WTC11 (cell line): ENCODE measurements at places on chromosomes 11 and 22.
A peak's percentile ranks its signal among the peaks of the same experiment; 100 is the strongest.

DNA sequence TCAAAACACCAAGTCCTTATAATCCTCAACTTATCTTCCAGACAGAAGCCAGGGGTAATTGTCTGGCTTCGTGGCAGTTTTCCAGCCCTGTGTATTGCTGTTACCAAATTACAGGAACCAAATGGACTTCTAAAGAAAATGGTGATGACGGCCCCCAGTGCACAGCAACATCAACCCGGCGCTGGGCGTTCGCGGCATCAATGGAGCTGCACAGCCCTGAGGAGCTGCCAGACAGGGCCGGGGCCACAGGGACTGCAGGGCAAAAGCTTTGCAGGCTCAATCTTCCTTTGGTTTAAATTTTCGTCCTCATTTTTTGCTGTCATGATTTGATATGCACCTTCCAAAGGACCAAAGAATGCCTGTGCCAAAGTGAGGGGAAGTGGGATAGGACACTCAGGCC, 292.5 kb downstream of the BRD1 start:
- peak; percentile 7 for DNase-seq

DNA sequence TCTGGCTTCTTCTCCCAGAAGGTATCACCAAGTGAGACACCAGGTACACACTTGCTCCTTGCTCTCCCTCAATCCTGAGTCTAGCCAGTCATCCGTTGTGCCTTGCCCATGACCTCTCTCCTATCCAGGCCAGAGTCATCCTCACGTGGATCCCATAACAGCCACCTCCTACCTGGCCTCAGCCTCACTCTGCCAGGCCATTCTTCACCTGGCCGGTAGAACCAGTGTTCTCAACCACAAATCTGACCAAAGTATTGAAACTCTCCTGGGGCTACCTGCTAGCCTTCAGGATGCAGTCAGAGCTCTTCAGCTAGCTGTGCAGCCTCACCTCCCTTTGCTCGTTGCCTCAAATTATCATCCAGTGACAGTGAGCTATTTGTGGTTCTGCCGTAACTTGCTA, 37.7 kb downstream of the CHRDL2 start:
- DNase-seq: no peak

- no peak for DNase-seq
These were observed 3.7 kb downstream of the SHANK2 start for GRCh38 chr11:71248656-71249055.

DNA sequence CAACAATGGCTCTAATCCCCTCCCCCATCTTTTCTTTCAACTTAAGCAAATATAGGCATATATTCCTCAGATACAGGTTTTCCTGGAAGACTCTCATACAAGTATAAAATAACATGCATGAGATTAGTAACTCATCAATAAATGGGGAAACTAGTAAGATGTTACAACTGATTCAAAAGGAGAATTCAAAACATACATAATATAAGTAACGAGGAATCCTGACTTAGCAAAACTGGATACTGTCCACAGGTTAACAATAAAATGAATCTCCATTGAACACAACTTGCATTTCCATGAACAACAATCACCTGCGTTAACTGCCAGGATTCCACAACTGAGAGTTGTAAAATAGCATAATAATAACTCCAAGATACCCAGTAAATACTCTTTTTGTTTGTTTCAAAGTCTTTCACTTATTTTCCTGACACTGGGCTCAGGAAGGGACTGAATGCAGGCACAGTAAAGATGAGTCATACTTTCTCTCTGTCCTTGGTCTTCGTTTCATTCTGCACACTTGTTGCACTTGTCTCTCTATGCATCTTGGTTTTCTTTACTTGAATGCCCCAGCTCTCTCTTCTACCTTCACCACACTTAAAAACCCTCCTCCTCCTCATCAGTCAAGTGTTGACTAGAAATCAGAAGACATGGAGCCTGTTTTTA, 8.1 kb downstream of the APIP start:
- DNase-seq: no peak

DNA sequence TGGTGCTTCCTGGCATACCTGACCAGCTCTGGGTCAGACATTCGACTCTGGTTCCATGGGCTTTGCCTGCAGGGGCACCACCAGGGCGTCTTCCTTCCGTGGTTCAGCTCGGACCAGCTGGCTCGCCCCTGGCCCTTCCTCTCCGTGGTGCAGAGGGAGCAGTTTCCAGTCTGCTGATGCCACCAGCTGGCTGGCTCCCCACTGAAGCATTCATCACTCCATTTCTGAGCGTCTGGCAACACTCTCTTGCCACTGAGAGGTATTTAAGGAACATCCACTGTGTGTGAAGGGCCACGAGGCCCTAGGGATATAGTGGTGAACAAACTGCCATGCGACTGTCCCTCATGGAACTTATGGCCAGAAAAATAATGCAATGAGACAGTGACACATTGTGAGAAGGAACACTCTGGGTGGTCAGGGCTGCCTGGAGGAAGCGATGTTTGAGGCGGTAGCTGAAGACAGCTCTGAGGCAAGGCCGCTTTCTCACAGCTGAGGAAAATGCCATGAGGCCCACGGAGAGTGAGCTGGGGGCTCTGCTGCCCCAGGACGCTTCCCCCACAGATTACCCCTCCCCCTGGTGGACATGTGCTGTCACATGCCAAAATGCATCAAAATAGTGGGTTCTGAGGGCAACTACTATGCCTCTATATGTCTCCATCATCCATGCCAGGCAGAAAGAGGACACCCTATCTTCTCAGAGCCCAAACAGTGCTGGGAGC, 44.9 kb upstream of the ARFGAP3 start:
- DNase-seq: no peak

- no peak for DNase-seq
These were observed 10.1 kb downstream of the TCIRG1 start for GRCh38 chr11:68048681-68049508.

DNA sequence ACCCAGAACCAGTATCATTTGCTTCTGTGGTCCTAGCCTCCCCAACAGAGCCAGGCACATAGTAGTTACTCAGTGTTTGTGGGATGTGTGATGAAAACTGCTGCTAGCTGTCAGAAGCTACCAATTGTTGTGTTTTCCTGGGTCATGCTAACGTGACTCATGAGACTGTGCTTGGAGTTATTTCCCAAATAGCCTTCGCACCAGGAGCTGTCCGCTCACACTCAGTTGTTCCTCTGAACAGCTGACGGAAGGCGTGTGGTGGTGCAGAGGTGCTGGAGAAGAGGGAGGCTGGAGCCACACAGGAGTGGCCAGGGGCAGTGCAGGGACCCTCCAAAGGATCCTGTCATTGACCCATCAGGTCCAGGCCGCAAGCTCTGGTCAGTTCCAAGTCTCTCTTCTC, 53.9 kb upstream of the TBCEL start:
- DNase-seq: no peak

- DNase-seq: peak; percentile 4
These were observed 8.3 kb downstream of the FTH1 start for GRCh38 chr11:61959114-61959513.

- no peak for DNase-seq
These were observed 326.6 kb upstream of the LRRC4C start for GRCh38 chr11:41786087-41786486.

DNA sequence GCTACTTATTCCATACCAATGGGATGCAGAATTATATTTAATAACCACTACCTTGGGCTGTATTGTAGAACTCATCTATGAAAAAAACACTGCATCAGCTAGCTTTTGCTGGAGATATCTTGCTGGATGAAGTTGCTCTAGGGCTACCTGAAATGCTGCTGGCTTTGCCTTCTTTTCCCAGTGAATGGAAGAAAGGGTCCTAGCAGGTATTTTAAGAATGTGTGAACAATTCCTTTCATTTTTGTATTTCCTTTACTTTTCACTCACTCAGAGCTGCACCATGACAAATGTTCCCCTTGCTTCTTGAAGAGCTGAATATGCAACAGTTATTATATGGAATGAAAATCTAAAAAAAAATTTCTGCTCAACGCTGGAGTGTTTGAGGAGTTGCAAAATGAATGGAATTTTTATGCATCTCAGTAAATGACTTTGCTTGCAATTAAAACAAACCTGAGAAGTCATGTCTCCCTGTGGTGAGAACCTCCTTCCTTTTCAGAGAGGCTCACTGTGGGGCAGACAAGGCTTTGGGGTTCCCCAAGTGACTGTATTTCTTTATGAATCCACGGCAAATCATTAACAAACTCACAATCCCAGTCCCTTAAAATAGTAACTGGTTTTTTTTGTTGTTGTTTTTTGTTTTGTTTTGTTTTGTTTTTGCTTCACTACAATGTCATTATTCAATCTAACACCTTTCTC, 566.8 kb upstream of the KIRREL3 start:
- DNase-seq: no peak

DNA sequence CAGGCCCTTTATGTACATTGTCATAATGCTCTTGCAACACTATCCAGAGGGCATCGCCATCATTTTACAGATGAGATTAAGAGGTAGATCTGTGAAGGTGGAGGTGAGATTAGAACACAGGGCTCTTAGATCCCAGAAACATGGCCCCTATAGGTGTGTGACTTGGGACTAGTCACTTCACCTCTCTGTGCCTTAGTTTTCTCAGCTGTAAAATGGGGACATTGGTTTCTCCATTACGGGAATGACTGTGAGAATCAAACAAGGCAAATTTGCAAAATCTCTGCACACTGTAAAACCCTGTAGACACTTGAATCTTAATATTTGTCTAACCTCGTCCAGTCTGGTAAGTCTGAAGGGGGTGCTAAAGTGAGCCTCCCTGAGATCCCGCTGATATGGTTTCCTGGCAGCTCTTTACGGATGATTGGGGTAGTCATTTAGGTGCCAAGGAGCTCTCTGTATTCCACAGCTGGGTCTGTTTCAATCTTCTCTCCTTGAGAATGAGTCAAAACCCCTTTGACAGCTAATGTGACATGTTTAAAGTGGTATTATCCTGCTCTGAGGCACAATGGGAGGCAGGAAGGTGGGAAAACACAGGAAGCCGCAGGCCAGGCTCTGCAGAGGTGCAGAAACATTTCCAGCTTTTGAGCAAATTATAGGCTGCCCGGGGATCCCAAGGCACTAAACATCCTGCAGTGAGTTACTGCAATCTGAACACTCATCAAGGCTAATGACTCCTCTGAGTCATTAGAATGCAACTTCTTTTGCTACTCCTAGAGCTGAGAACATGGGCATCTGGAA, 140.8 kb downstream of the CCDC81 start:
- no peak for DNase-seq

GRCh38 chr22:50456466-50457234, 18.2 kb downstream of the SBF1 start:
- peak; percentile 60 for DNase-seq

GRCh38 chr11:65084598-65085375, 765 bp downstream of the ZFPL1 start:
- DNase-seq: no peak

GRCh38 chr11:80486678-80487077, 1045.8 kb upstream of the TENM4 start:
- no peak for DNase-seq

DNA sequence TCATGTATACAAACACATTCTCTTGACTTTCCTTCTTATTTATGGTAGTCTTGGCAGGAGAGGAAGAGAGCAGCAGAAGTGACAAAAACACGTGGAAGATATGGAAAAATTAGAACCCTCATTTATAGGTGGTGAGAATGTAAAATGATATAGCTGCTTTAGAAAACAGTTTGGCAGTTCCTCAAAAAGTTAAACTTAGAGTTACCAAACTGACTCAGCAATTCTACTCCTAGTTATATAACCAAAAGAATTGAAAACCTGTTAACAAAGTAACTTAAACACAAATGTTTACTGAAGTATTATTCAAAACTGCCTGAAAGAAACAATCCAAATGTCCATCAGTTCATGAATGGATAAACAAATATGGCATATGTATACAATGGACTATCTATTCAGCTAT, 16.8 kb downstream of the NUCB2 start:
- no peak for DNase-seq

GRCh38 chr11:32940865-32941264, 48.3 kb downstream of the QSER1 start:
- DNase-seq: no peak

- DNase-seq: no peak
These were observed 7.3 kb upstream of the KCNJ1 start for GRCh38 chr11:128874427-128874826.

- no peak for DNase-seq
These were observed 366.7 kb downstream of the BUD13 start for GRCh38 chr11:116406042-116406441.

DNA sequence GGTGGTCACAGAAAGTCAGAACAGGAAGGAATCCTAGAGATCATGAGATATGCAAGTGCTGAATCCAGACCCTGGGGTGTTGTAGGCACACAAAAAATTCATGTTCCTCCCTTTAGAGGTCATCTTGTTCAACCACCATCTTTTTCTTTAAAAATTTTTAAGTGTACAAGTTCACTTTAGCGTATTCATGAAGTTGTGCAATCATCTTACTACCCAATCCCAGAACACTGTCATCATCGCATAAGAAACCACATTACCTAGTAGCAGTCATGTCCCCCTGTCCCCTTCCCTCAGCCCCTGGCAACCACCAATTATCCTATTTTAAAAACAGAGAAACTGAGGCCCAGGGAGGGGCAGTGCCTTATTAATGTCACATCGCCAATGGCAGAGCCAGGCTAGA, 20.3 kb upstream of the WNT11 start:
- no peak for DNase-seq

DNA sequence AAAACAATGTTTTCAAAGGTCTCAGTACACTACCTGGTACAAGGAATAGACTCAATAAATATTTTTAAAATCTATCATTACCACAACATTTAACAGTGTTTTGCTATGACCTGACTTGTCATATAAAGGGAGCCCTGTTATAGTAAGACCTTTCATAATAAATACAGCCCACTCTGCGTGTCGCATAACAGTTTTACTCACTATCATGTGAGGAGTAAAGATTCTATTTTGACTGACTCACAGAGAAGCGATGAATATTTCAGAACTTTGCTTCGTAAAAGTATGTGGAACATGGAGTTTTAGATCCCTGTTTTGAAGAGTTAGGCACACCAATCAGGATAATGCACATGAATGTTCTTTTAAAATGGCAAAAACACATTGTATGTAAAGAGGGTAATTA, 531.2 kb downstream of the KCNA4 start:
- DNase-seq: no peak

DNA sequence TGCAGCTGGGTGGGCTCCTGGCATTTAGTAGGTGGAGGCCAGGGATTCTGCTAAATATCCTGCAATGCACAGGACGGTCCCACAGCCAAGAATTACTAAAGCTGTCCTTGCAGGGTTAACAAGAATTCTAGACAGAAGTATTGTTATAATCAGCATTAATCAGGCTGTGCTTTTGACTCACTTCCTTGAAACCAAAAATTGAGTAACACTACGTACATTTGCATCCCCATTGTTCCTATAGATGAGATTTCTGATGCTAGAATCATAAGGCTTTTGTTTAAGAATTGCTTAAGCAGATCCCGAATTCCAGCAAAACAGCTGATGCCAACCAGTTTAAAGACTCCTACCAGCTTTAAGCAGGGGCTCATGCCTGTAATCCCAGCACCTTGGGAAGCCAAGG, 11.4 kb downstream of the SLC6A5 start:
- no peak for DNase-seq

DNA sequence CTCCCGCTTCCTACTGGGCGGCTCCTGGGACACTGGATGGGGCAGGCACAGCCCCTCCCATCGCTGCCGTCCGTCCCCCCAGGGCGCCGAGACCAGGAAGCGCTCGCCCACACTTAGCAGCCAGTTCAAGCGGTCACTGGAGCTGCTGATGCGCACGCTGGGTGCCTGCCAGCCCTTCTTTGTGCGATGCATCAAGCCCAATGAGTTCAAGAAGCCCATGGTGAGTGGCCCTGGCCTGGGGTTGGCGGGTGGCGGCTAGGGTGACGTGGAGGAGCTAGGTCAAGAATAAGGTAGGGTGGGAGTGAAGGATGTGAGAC, 44.6 kb downstream of the MYO7A start:
- no peak for DNase-seq
